Fibroblast of skin of left biceps (primary cell): ENCODE measurements at places on chromosomes 13 and 19.

- no peak for DNase-seq
Measured at GRCh38 chr13:58313219-58313618, 681.7 kb downstream of the PCDH17 start.

DNA sequence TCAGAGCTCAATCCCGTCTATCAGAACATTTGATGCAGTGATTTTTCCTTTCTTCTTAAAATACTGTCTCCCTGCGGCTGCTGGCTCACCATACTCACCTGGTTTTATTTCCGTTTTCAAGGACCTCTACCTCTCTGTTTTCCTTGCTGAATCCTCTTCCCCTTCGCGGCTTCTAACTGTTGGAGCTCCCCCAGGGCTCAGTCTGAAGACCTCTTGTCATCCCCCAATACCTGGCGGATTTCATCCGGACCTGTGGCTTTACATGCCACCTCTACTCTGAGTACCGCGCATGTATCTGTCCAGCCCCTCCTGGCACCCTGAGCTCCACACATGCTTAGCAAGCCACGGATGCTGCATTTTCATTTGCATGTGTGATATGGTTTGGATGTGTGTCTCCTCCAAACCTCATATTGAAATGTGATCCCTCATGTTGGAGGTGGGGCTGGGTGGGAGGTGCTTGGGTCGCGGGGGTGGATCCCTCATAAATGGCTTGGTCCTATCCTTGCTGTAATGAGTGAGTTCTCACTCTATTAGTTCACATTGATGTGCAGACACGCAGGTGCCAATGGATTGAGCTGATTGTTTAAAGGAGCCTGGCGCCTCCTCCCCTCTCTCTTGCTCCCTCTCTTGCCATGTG, 106.2 kb upstream of the LSM14A start:
- no peak for DNase-seq

DNA sequence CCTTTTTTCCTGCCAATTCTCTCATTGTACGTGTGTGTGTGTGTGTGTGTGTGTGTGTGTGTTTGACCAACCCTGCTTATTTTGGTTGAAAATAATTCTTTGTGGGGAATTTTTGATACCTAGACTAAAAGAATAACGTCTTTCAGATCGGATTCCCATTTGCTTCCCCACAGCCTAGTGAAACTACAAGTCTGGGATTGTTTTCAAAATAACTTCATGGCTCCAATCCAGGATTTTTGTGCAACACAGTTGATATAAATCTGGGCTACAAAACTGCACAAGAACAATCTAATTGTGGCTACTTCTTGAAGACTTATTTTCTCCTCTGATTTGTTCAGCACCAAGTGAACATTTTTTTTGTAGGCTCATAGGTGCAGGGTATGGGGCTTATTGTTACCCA, 332.8 kb upstream of the MIR17HG start:
- no peak for DNase-seq

- DNase-seq: no peak
Measured at GRCh38 chr13:76132532-76132931, 496.4 kb downstream of the LMO7 start.

GRCh38 chr19:42529248-42529764, 1.0 kb upstream of the CEACAM1 start:
- DNase-seq: no peak
